Kidney (tissue), 22 donors: ENCODE measurements at places on chromosomes 4 and X. TPM values are rescaled to one million over a fixed set of nuclear protein-coding genes. Genes with fewer than 3 reads are reported as not detected.

DNA sequence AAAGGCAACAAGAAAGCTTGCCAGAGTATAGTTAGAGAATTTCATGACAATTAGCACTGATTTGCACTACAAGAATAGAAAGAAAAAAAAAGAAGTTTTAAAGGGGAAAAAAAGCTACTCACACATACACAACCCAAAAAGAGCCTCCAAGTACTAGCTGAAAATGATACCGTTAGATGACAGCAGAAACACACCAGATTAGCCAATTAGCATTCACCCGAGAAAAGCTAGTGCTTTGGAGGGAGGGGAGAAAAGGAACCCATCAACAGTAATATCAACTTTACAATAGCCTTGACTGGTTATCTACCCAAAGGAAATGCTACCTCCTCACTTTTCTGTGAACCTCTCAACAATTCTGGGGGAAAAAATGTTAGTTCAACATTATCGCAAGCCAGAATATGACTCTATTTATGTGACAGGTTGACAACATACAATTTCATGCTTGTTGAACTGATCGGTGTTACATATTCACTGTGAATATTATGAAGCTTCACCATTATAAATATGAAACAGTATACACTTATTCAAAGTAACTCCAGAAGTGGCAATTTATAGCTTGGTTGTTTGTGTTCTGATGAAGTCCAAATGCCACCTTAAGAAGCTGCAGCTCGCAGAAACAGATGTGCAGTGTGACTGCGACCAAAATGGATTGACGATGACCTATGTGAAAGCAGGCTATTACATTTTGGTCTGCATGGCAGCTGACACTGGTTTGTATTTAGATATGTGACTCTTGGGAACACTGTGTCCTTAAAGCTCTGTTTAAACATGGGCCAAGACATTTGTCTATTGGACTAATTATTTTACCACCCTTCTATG is 15.9 kb downstream of the PPARGC1A start:
- DNase-seq = no peak

GRCh38 chr4:25235401-25235800 is 1.6 kb downstream of the PI4K2B start:
- peak; percentile 7 for DNase-seq

DNA sequence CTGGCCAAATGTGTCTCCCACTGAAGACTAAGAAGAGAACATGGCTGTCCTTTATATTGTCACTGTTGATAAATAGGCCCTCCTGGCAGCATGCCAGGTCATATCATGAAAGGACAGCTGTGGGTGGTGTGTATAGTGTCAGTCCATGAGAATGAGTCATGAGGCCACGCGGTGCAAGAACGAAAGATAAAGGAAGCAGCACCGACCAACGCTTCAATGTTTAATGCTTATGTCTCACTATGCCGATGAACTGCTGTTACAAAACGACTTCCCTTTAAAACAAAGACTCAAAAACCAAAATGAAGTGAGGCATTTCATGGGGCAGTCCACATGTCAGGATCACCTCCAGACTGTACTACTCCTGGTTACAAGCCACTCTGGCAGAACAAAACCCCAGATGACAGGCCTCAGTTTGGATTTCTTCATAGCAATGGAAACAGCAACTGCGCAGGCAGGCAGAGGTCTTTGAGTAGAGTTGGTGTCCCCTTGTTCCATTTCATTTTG is 5.2 kb upstream of the TCEANC start:
- peak; percentile 51 for DNase-seq

DNA sequence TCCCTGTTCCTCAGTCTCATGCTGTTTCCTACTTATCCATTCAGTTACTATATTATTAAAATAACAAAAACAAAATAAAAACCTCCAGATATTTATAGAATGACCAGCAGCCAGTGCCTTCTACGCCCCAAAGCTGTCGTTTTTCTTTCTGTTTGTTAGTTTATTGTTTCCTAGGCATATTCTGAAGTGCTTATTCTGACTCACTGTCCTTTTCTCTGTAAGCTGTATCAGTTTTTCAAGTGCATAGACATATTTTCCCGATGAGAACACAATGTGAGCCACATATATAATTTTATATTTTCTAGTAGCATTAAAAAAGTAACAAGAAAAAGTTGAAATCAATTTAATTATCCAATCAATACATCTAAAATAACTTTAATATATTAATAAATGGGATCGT is 2158.6 kb upstream of the TENM3 start:
- no peak for DNase-seq

SMIM43 gene
- polyA plus RNA-seq = not detected
